Dermis blood vessel endothelial cell (primary cell): ENCODE measurements at places on chromosomes 2 and 18. TPM values are rescaled to one million over a fixed set of nuclear protein-coding genes. Genes with fewer than 3 reads are reported as not detected.

AQP12A gene
- total RNA-seq: not detected in 2 replicates

ANKRD29 gene
- 4.1 and 4.2 TPM in 2 replicates for total RNA-seq

B3GNT7 gene
- 12.1 and 13.6 TPM in 2 replicates for total RNA-seq

RUFY4 gene
- total RNA-seq: not detected in 2 replicates

CXCR1 gene
- not detected in 2 replicates for total RNA-seq

KYNU gene
- total RNA-seq: 0.17 TPM in 1 of 2 replicates, not detected in the other

TCF7L1 gene
- total RNA-seq: 8.5 and 12.1 TPM in 2 replicates

PAX8 gene
- total RNA-seq: 0.65 and 0.68 TPM in 2 replicates

TRIM43 gene
- total RNA-seq: not detected in 2 replicates

CEP76 gene
- total RNA-seq: 14.8 and 18.2 TPM in 2 replicates

SULT6B1 gene
- not detected in 2 replicates for total RNA-seq

PCGF1 gene
- total RNA-seq: 9.7 and 11.7 TPM in 2 replicates

LRP1B gene
- total RNA-seq: under 0.01 TPM in 2 replicates

IFIH1 gene
- 8.2 and 18.7 TPM in 2 replicates for total RNA-seq

EML4 gene
- 21.6 and 28.4 TPM in 2 replicates for total RNA-seq

GLB1L gene
- total RNA-seq: 5.7 and 6.5 TPM in 2 replicates

CCDC141 gene
- 1.2 and 1.5 TPM in 2 replicates for total RNA-seq

SPP2 gene
- total RNA-seq: not detected in 2 replicates

MAB21L4 gene
- not detected in 2 replicates for total RNA-seq

SPTBN1 gene
- 916 and 1,118 TPM in 2 replicates for total RNA-seq

TBC1D8 gene
- total RNA-seq: 81.3 and 89.8 TPM in 2 replicates

KLHL30 gene
- not detected in 2 replicates for total RNA-seq

WDR35 gene
- total RNA-seq: 8.7 and 10.5 TPM in 2 replicates

CERS6 gene
- total RNA-seq: 25.7 and 39.1 TPM in 2 replicates

RSAD2 gene
- total RNA-seq: 0.28 and 1.2 TPM in 2 replicates

CCDC68 gene
- 1.2 and 2.1 TPM in 2 replicates for total RNA-seq

KCNJ3 gene
- not detected in 2 replicates for total RNA-seq

TP53I3 gene
- total RNA-seq: 63.2 and 88.3 TPM in 2 replicates

ERFE gene
- total RNA-seq: 0.34 and 0.47 TPM in 2 replicates

LHCGR gene
- not detected in 2 replicates for total RNA-seq

RAB6D gene
- under 0.01 TPM in 1 of 2 replicates, not detected in the other for total RNA-seq

PRSS56 gene
- total RNA-seq: not detected in 2 replicates

MREG gene
- 2.0 and 3.9 TPM in 2 replicates for total RNA-seq

NBEAL1 gene
- total RNA-seq: 37.2 and 42.5 TPM in 2 replicates

ZNF385B gene
- total RNA-seq: not detected in 2 replicates

TAF1B gene
- total RNA-seq: 20.6 and 30.3 TPM in 2 replicates

KCNK3 gene
- under 0.01 and 0.05 TPM in 2 replicates for total RNA-seq

IL37 gene
- not detected in 2 replicates for total RNA-seq

C2orf66 gene
- total RNA-seq: under 0.01 and 0.14 TPM in 2 replicates

AKAIN1 gene
- total RNA-seq: not detected in 2 replicates

MAL gene
- 0.88 and 4.8 TPM in 2 replicates for total RNA-seq

ONECUT2 gene
- total RNA-seq: under 0.01 TPM in 2 replicates

CTNNA2 gene
- total RNA-seq: not detected in 2 replicates

AFF3 gene
- 0.05 TPM in 1 of 2 replicates, not detected in the other for total RNA-seq

ARHGEF33 gene
- total RNA-seq: 0.14 and 0.34 TPM in 2 replicates

STARD6 gene
- total RNA-seq: 0.09 TPM in 1 of 2 replicates, not detected in the other

SLC1A4 gene
- total RNA-seq: 12.3 and 15.1 TPM in 2 replicates

LBX2 gene
- total RNA-seq: 0.98 and 2.9 TPM in 2 replicates

SRD5A2 gene
- not detected in 2 replicates for total RNA-seq

CRYGD gene
- not detected in 2 replicates for total RNA-seq

NT5C1B gene
- not detected in 2 replicates for total RNA-seq

NPAS2 gene
- total RNA-seq: 8.3 and 17.0 TPM in 2 replicates

TRIM54 gene
- 0.74 and 1.2 TPM in 2 replicates for total RNA-seq

ZNF892 gene
- 7.7 and 8.7 TPM in 2 replicates for total RNA-seq

PLEKHA3 gene
- 8.3 and 20.4 TPM in 2 replicates for total RNA-seq

CD226 gene
- total RNA-seq: 1.0 and 2.8 TPM in 2 replicates
